ENCODE measurements at places on chromosomes 1 and 21.

GRCh38 chr1:81547261-81547911, 253.3 kb upstream of the ADGRL2 start:
- no peak for DNase-seq

DNA sequence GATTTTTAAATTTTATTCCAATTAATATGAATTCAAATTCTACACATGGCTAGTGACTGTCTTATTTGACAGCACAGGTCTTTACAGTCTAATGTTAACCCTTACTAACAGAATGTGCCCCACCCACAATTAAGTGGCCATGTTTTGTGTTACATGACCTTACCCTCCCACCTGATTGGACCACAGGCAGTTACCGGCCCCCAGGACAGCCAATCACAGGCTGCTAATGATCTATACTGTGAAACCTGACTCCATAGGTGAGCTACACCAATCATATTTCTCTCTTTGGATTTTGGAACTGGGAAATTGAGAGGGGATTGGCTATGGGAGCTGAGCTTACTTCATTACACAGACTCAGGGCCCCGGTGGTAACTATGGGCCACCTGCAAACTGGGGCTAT, 27.5 kb downstream of the ZP4 start:
- DNase-seq: no peak

DNA sequence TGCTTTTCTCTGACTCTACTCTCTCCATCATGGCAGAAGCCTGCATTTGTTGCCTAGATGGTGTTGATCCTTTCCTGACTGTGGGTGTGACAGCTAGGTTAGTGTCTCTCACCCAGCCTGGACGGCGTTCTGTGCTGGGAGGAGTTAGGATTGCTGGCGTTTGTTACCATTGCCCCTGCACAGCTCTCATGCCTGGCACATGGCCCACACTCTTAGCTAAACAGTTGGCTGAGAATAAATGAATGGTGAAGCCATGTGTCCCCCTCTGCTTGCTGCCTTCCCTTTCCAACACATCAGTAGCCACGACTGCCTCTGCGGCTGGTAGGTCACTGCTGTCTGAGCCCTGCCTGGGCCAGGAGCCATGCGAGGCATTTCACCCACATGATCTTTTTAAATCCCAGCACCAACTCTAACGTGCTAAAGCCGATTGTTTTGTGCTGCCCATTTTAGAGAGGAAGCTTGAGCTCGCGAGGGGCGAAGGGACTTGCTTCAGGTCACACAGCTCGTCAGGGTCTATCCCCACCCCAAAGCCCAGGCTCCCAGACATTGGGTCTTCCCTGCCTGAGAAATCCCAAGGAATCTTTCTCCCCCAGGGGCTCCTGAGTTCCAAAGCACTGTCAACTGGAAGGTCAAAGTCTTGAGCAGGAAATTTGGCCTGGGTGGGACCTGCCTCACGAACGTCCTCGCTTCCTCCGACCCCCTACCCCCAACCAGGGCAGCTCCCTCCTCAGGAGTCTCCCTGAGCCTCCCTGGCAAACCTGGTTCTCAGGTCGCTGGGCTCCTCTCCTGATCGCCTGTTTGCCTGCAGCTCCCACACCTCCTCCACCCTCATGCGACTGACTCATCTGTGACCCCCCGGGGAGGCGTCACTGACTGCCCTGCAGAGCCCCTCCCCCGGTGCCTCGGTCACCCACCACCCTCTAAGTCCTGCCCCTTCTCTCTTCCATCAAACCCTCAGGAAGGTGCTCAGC, 271.7 kb upstream of the C1orf174 start:
- peak; percentile 7 for DNase-seq

DNA sequence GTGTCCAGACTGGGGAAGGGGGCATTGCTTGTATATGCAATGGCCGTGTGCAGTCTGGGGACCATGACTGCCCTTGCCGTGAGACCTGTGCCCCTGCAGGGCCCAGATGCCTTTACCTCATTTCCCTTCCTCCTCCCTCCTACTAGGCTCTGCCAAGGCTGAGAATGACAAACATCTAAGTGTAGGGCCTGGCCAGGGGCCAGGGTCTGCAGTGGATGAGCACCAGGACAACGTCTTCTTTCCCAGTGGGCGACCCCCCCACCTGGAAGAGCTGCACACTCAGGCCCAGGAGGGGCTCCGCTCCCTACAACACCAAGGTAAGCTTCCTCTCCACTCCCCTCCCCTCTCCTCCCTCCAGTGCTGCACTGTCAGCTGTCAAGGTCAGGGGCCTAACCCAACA, 49.5 kb downstream of the YARS1 start:
- DNase-seq: no peak
